ENCODE measurements at places on chromosomes 12 and 14.

DNA sequence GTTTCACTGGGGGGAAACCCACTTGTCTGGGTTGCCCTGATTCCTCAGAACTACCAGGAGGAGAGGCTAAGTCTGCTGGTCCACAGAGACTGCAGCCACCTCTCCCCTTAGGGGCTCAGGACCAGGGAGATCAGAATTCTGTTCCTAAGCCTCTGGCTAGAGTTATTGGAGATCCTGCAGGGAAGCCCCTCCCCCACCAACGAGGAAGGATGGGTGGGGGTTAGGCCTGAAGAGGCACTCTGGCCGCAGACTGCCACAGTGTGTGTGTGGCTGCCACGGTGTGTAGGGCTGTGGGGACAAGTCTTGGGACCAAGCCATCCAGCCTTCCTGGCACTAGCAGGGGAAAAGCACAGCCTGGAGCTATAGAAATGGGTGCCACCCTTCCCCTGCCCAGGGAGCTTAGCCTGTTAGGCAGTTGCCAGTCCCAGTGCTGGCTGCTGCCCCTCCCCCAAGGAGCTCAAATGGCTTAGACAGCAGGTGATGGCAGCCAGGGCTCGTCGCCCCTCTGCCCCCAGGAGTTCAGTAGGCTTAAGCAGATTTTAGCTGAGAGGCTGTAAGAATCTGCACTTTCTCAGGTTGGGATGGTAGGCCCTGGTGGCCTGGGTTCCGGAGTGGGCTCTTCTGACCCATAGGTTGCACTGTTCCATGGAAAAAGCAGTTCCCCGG lies 107.7 kb downstream of the ERGIC2 start:
- no peak for DNase-seq

GRCh38 chr12:79668113-79668512 lies 22.7 kb downstream of the PAWR start:
- DNase-seq = no peak

DNA sequence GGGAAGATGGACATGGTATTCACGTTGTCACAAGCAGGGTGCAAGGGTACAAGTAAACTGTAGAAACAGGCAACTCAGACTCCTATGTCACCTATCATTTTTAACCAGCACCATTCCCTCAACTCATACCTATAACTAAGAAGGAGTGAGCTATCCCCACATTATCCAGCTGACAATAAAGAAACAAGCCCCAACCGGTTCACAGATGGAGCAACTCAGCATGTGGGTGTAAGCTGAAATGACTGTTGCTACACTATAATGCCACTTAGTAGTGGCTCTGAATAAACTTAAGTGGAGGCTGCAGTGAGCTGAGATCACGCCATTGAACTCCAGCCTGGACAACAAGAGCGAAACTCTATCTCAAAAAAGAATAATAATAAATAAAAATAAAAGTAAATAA lies 829.5 kb upstream of the MDGA2 start:
- DNase-seq = no peak

DNA sequence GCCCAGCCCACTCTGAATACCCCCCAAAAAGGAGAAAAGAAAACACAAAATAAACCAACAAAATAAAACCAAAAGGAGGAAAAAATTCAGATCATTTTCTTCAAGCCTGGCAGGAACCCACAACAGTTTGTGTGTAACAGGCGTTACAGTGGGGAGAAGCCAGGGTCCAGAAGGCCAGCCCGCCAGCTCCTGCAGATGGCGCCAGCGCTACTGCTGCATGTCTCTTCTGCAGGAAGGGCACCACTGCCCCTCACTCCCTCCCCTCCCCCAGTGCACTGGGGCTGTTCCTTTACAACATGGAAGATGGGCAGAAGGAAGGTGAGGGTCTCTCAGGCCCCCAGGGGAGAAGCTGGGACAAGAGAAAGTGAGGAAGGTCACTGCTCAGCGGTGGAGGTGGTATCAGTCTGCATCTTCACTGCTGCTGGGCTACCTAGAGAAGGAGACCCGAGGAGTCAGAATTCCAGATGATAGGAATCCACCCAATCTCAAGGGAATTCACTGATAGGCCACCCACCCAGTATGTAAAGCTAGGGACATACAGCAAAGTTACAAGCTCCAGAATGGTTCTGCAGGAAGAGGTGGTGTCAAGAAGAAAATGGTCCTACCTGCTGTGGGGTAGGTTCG lies 2.3 kb upstream of the NOP2 start:
- DNase-seq = no peak

DNA sequence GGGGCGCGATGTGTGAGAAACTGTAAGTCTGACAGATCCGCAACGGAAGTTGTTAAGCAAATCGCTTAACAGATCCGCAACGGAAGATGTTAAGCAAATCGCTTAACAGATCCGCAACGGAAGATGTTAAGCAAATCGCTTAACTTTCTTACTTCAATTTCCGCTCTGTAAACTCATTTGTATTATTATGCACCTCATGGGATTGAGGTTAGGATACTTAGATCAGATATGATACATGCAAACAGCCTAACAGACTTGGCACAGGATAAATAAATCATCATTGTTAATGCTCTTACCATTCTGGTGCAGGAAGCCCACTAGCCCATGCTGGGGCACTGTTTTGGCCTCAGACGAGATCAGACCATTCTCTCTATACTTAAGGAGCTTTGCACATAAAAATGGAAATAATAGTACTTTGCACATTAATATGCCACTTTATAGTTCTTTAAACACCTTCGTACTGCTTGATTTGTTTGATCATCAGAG lies 399 bp downstream of the NCAPD2 start:
- no peak for DNase-seq

- DNase-seq = no peak
Measured at GRCh38 chr12:13069380-13069779, 25.2 kb downstream of the FAM234B start.

DNA sequence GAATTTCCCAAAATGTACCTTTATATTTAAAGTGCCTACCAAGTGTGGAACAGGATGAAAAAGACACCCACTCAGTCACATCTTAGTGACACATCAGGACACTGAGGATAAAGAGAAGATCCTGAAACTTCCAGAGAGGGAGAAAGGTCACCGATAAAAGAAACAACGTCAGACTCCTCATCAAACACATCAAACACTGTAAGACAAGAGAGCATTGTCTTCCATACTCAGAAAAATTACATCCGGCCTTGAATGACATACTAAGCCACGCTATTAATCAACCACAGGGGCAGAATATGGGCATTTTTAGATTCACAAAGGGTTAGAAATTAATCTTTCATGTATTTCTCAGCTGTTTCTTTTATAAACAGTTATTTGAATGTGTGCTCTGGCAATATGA lies 490.3 kb downstream of the APAF1 start:
- DNase-seq = no peak

DNA sequence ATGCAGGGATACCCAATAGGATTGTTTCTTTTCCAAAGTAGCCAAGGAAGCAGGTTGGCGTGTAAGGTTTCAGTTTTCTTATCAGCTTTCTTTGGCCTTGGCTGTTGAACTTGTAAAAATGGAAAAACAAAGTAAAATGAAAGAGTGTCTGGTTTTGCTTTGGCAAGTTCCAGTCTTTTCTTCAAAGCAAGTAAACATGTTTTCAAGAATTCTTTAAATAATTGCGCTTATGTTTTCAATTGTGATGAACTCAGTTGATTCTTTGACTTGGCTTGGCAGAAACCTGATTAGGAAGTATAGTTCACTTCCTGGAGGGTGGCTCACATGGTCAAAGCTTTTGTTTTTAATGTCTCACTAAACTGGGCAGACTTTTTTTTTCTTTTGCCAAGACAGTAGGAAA lies 112.2 kb upstream of the USP44 start:
- no peak for DNase-seq

DNA sequence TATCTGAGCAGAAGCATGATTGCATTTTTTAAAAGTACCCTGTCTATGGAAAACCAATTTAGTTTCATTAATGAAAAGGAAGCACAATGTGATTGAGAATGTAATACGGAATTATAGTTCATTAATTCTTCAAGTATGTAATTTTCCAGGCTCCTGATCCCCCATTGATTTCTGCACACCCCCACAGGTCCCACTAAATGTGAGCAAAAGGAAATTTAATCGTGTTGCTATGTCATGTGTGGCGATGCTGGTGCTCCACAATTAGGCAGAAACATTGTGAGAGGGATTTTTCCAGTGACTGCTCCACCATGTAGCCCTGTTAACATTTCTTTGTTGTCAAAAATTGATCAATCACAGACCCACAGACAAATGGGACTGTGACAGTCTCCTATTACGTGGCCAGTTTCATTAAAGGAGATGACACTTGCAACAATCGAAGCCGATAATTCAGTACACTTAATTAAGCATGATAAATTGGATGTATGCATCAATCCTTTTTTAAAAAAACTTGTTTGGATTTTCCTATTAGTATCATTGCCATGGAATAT lies 306.0 kb downstream of the NELL2 start:
- no peak for DNase-seq

GRCh38 chr12:117363056-117363662 lies 1.7 kb upstream of the NOS1 start:
- DNase-seq = no peak

GRCh38 chr12:63845726-63846125 lies 1.2 kb downstream of the SRGAP1 start:
- DNase-seq = no peak

- DNase-seq = no peak
Measured at GRCh38 chr12:124571556-124571955, 4.1 kb upstream of the NCOR2 start.

DNA sequence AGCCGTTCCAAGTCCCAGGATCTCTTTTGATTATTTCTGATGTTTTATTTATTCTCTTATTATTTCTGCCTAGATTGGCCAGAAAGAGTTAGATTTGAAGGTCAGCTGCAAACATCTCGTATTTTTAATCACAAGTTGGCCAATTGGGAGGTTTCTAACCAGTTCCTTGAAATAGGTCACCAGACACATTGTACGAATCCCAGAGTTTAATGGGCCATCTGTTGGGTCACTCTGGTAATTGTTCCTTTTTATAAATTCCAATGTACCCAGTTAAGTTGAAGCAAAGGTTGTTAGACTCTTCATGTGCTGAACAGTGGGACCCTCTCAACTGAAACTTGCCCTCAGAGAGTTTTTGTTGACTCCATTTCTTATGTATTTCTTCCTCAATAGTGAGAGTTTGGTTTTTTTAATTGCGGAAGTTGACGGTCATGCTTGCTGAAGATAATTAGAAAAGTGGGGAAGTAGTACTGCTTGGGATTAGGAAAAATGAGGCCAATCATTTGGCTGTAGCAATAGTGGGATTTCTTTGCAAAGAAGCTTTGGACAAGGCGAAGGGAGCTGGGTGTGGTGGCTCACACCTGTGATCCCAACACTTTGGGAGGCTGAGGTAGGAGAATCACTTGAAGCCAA lies 382.7 kb upstream of the RGS6 start:
- no peak for DNase-seq

GRCh38 chr12:118526255-118527095 lies 150.1 kb downstream of the SUDS3 start:
- DNase-seq = no peak

DNA sequence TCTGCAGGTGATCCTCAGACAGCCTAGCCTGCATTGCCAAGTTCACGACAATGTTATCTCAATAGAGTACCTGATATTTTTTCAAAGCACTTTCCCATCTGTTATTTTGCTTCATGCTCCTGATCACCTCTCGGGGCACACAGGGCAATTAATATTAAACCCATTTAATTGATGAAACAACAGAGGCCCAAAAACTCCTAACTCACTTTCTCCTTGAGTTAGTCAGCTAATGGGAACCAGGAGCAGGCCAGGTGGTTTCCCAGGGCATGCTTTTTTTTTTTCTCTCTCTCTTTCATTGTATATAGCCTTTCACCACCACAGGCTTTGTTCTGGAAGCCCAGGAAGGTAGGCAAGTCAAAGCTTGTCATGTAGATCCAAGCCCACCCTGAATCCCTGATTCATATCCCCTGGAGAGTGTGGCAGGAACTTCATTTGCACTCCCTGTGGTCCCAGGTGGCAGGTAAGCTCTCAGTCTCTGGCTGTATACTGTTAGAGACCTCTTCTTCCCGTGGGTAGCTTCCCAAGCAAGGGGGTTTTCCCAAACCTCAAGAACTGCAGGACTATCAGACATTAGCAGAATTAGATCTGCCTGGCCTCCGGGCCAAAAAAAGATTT lies 41.6 kb upstream of the MAP1LC3B2 start:
- no peak for DNase-seq

DNA sequence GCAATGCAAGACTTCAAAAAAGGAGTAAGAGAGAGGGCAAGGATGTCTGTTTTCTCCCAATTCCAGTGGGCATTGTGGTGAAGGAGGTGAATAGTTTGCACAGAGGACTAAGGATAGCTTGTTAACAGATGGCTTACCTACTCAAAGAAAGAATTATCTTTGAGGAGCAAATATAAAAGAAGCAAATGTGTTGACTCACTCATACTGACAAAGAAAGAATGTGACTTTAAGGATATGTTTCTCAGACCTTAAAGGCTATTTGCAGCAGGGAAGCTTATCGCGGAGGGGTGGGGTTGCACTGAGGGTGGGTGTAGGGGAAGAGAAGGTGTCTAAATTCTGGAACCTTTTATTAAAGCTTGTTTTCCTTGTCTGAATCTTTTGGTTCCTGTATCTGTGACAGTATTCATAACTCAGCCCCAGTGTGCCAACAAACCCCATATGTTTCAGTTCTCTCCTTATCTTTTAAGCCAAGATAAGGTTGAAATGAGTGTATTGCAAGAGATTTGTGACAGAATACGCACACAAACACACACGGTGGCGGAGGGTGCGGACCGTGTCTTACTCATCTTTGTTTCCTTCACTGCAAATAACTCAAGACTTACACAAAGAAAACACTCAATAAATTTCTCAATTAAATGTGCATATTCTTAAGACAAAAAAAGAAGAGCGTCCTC lies 146.4 kb upstream of the ARID2 start:
- DNase-seq = no peak

DNA sequence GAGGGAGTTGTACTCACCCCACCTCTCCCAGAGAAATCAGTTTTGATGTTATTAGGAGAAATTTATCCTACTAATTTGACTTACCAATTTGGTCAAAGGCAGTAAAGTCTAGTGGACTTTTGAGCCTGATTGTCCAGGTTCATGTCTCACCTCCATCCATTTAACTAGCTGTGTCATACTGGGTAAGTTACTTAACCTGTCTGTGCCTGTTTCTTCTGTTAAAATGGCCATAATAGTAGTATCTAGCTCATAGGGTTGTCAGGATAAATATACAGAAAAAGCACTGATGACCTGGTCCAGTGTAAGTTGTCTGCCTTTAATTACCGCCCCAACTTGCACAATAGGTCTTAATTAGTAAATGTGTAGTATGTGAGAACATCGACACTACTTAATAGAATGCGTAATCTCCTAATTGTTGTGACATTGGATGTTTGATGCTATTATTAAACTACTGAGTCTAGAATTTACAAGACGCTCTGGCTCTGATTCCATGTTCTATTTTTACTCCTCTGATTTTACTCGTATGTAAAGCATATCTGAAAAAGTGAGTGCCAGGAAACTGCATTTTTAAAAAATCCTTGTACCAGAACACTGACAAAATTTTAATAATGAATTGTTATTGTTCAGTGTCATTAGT lies 1.5 kb downstream of the RAB21 start:
- DNase-seq = no peak

- DNase-seq = no peak
Measured at GRCh38 chr14:39593377-39593776, 161.1 kb upstream of the FBXO33 start.

DNA sequence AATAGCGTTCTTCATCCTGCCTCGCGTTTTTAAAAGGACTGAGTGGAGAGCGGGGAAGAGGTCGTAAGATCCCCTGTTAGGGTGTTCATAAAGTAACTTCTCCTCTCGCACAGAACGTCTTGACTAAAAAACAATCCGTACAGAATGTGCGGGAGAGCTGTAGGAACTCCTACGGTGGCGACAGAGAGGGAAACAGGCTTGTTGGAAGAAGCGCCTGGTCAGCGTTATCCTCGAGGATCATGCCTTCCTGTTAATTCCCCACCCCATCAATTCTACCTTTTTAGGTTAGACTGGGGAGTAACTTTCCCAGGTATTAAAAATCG lies 399 bp upstream of the WASHC4 start:
- peak; percentile 50 for DNase-seq

Measured in HS-5 (cell line).